ENCODE measurements at places on chromosomes 7 and 10.

DNA sequence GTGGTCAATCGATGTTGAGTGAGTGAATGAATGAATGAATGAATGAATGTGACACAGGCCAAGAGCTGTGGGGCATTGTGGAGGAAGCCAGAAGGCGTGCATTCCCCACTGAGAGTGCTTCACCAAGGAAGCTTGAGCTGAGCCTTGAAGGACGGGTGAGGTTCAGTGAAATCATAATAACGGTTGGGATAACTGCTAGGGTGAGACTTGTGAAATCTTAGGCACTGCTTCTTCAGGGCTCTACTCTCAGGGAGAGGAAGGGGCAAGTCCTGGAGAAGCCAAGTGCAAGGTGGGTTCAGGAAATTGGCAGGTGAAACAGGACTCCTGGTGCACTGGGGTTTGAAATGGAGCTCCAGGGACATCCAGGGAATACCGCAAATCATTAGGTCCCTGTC, 23.7 kb upstream of the PRKAG2 start:
- DNase-seq: no peak

- DNase-seq: no peak
Observed at GRCh38 chr10:119531067-119531466, 11.5 kb downstream of the RGS10 start.

GRCh38 chr10:88835096-88835909, 16.3 kb downstream of the ANKRD22 start:
- peak; percentile 78 for DNase-seq

GRCh38 chr10:3197348-3198003, 24.9 kb upstream of the PITRM1 start:
- peak; percentile 32 for DNase-seq

GRCh38 chr7:112188257-112188656, 17.9 kb downstream of the DOCK4 start:
- DNase-seq: no peak

GRCh38 chr10:43192884-43193283, 54.6 kb downstream of the CSGALNACT2 start:
- DNase-seq: no peak

- no peak for DNase-seq
Observed at GRCh38 chr7:35571611-35572240, 123.2 kb downstream of the HERPUD2 start.

DNA sequence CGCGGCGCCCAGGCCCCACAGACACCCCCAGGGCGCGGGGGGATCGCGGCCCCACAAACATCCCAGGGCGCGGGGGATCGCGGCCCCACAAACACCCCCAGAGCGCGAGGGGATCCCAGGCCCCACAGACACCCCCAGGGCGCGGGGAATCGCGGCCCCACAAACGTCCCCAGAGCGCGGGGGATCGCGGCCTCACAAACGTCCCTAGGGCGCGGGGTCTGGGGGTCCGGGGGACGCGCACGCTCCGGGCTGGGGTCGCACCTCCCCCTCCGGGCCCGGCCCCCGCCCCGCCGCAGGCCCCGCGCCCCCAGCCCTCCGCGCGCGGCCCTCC, 382 bp downstream of the DIP2C start:
- DNase-seq: no peak

- DNase-seq: no peak
Observed at GRCh38 chr10:116038259-116038658, 234.7 kb downstream of the GFRA1 start.

DNA sequence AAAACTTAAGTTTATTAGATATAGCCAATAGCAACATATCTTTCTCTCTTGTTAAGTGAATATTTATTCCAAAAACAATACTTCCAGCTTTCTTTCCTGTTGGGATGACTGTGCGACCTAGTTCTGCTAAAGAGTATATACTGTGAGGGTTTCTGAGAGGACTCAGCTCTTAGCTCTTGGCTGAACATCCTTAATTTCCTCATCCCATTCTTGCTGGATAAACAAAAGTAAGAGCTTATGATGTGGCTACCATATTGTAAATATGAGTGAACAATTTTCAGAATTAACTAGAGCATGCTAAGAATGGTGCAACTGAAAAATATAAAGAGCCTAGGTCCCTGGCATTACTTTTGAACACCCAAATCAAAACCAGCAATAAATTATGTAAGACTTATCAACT, 279.5 kb upstream of the GNAI1 start:
- DNase-seq: no peak

All from activated naive CD4-positive, alpha-beta T cell (primary cell).